ENCODE measurements at places on chromosomes 11 and 22.

DNA sequence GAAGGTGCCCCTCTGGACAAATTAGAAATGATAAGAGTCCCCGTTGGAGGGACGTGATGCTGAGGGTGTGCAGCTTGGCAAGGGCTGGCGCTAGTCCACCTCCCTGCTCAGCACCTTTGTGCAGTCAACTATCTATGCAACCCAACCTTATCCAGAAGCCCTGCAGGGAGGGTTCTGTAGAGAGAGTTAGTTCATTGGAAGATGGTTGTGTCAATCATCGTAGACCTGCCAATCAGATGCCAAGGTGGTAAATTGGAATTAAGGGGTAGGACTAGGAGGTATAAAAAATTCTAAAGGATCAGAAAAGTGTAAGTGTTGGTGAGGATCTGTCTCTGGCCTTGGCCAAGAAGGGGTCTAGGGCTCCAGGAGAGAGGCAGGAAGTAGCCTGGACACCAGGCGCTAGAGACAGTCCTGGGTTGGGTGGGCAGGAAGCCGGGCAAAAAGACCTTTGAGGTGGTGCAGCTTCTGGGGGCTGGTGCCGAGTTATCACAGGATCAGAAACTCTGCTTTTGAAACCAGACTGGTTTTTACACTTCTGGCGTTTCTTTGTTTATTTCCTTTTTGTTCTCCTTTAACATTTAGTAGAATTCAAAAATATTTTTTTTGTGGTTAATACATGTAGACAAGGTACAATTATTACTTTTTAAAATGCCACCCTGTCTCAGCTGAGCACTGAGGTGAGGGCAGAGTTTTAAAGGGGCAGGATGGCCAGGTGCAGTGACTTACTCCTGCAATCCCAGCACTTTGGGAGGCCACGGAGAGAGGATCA lies 1.6 kb downstream of the C1QTNF6 start:
- DNase-seq: peak; percentile 88

- no peak for DNase-seq
These were observed 10.9 kb downstream of the ZMAT5 start for GRCh38 chr22:29755889-29756288.

DNA sequence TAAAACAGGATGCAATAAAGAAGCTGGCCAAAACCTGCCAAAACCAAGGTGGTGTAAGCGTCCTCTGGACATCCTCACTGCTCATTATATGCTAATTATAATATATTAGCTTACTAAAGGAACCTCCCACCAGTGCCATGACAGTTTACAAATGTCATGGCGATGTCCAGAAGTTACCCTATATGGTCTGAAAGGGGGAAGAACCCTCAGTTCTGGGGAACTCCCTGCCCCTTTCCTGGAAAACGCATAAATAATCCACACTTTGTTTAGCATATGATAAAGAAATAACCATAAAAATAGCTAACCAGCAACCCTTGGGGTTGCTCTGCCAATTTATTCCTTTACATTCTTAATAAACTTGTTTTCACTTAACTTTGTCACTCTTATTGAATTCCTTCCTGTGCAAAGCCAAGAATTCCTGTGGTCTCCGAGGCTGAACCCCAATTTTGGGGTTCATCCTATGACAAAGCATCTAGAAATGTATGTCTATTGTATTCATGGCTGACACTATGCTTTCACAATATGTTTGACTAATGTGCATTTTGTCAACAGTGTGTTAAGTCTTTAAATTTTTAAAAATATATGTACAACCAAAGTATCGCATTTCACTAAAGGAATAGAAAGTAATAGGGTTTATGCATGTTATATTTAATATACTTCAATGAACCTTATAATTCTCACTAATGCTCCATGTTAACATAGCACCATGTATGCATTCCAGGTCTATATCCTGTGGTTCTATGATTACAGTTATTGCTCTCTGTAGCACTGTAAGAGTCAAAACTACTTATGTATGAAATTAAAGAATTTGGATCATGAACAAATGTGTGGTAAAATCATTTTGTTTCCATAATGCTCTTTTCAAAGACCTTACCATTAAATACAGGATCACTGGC lies 25.1 kb downstream of the LGR4 start:
- no peak for DNase-seq

DNA sequence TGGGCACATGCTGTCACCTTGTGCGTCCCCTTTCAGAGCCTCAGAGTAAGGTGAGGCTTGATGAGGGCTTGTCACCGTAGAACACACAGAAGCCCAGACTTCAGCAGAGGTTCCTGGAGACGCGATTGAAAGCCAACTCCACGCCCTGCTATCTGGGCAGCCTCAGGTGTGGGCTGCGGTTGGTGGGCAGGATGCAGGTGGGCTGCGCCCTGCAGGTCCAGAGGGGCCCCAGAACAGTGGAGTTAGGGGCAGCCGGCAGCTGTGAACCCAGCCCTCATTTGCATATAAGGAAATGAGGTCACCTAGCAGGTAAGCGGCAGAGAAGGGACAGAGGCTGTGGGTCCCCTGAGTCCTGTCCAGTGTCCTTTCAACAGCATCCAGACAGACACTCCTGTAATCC lies 15.4 kb downstream of the PHLDA2 start:
- DNase-seq: no peak

DNA sequence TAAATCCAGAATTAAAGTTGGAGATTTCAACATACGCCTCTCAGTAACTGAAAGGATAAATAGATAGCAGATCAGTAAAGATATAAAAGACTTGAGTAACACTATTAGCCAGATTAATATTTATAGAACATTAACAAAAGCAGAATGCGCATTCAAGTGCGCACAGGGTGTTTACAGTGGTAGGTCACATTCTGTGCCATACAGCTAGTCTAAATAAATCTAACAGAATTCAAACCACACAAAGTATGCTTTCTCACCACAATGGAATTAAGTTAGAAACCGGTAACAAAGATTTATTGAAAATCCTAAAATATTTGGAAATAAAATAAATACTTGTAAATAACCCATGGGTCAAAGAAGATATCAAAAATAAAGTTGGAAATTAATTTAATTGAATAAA lies 341.0 kb downstream of the DYNC2H1 start:
- DNase-seq: peak; percentile 73

- DNase-seq: no peak
These were observed 111.1 kb downstream of the MYO18B start for GRCh38 chr22:25853078-25853477.

- no peak for DNase-seq
These were observed 93.1 kb downstream of the CADM1 start for GRCh38 chr11:115411120-115411519.

DNA sequence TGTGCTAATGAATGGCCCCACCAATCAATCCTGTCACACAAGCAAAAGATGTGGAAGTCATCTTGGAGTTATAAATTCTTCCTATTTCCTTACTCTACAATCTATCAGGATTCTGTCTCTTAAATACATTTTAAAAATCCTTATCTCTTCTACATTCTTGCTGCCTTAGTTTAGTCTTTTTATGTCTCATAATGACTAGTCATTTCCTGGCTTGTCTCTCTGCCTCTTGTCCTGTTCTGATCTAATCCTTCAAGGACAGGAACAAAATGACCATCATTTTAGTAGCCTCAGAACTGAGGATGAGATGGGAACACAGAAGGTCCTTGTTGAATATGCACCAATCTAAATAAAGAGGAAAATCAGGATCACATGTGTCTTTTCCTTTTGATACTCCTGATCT lies 56.6 kb upstream of the LIN7C start:
- peak; percentile 78 for DNase-seq

- DNase-seq: no peak
These were observed 17.5 kb downstream of the IL17RA start for GRCh38 chr22:17102297-17102667.

- DNase-seq: no peak
These were observed 1375.6 kb upstream of the TENM4 start for GRCh38 chr11:80816454-80816847.

- DNase-seq: no peak
These were observed 2.7 kb downstream of the PNPLA3 start for GRCh38 chr22:43926349-43926710.

GRCh38 chr11:117917591-117918151 lies 11.5 kb downstream of the TMPRSS13 start:
- DNase-seq: no peak

- DNase-seq: peak; percentile 47
These were observed 65.4 kb downstream of the PPP6R3 start for GRCh38 chr11:68525930-68526329.

DNA sequence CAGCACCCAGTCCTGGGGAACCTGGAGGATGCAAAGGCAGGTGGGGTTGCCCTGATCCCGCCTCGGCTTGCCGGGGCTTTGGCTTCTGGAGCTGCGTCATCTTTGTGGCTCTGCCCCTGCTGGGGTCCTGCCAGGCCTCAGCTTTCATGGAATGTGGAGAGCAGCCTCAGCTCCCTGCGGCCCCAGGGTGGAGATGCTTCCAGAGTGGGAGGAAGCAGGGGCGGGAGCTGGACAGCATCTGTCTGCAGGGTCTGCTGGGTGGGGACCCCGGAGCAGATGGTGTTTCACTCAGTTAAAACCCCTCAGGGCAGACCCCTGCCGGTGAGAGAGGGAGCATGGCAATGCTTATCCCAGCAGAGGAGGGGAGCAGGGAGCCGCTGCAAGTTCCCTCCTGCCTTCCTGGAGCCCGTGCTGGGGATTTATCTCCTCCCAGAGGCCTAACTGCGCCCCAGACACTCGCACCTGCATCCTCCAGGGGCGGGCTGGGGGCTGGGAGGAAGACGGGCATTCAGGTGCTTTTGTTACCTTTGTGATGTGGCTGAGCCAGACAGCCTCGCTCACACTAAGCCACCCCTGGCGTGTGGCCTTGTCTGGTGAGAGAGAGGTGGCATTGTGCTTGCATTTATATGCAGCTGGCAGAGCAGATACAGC lies 15.7 kb downstream of the GRIK4 start:
- DNase-seq: peak; percentile 57

DNA sequence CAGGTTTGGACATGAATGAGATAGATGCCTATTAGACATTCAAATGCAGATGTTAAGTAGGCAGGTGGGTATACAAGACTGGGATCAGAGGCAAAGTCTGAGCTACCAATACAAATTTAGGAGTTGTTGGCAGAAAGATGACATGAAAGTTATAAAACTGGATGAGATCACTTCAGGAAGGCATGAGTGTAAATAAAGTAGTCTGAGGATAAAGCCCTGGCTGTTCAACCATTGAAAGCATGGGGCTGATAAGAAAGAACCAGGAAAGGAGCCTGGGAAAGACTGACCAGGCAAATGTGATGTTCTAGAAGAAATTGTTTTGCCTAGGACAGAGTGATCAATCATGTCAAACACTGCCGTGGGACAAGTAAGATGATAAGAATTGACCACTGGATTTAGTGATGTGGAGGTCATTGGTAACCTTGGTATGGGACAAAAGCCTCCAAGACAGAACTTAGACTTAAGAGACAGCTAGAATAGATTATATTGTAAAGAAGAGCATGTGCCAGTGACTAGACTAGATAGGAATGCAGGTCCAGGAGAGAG lies 98.5 kb downstream of the EHF start:
- peak; percentile 3 for DNase-seq

DNA sequence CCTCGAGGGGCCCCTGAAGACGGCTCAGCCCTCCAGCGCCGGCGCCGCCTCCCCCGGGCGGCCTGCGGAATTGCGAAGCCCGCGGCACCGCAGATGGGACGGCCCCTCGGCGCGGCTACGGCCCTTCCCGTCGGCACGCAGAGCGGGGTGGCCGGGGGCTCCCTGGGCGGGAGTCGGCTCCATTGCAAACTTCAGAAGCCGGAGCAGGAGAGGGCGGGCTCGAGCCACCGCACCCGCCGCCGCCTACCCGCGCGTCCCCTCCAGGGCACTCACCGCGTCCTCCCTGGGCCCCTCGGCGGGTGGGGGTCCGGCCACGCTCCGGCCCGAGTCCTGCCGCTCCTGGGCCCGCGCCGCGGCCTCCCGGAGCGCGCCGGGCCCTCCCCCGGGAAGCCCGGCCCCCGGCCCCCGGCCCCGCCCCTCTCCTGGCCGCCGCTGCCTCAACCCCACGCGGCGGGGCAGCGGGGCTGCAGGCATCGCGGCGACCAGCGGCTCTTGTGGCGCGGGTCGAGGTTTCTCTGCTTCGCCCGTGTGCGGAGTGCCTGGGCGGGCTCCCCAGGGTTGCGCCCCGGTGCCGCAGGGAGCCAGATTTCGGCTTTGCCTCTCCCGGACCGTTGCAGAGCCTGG lies at the start of gene PACSIN3:
Gene PACSIN3 (minus strand): TSS at position 359 of the 624 bp plus-strand sequence. CDS start 3,707 bp downstream, outside the sequence.
- DNase-seq: peak; percentile 19

DNA sequence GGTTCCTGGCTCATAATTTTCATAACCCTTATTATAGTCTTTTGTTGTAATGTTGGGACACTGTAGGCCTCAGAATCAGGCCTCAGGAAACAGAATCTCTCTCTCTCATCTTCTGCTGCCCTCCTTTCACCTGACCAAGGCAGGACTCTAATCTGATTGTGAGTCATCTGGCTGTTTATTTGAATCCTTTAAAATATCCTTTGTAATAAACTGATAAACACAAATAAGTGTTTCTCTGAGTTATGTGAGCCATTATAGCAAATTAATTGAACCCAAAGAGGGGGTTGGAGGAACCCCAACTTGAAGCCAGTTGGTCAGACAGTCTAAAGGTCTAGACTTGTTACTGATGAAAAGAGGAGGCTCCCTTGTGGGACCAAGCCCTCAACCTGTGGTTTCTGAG lies 30.6 kb downstream of the ACER3 start:
- no peak for DNase-seq

DNA sequence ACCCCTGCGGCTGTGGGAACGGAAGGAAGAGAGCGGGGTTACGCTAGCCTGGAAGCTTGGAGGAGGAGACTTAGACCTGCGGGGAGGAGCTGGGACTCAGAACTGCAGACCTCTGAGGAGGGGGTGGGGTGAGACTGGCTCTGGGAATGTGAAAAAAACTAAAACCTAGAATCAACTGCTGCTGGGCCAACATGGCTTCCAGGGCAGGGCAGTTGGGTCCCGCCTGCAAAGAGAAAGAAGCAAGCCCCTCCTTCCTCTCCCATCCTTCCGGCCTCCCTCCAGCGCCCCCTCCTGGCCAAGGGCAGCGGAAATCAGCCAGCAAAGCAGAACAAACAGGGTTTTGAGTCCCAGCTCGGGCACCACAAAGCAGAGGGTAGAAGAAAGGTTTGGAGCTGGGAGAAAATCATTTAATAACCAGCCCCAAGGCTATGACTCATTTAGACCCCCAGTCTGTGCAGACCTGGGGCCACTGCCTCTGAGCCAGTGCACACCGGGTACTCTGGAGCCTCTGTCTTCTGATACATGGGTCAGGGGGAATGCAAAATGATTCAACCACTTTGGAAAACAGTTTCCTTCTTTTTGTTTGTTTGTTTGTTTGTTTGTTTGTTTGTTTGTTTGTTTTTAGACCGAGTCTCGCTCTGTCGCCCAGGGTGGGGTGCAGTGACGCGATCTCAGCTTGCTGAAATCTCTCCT lies 7.3 kb upstream of the NCF4 start:
- peak; percentile 25 for DNase-seq

- DNase-seq: peak; percentile 4
These were observed 112.1 kb upstream of the DRD2 start for GRCh38 chr11:113587308-113587739.

All from IMR-90 (cell line).